ENCODE measurements at places on chromosomes 3 and 15. TPM values are rescaled to one million over a fixed set of nuclear protein-coding genes. Genes with fewer than 3 reads are reported as not detected.

GRCh38 chr15:75054172-75054897, 30.9 kb downstream of the PPCDC start:
- DNase-seq: no peak

DNA sequence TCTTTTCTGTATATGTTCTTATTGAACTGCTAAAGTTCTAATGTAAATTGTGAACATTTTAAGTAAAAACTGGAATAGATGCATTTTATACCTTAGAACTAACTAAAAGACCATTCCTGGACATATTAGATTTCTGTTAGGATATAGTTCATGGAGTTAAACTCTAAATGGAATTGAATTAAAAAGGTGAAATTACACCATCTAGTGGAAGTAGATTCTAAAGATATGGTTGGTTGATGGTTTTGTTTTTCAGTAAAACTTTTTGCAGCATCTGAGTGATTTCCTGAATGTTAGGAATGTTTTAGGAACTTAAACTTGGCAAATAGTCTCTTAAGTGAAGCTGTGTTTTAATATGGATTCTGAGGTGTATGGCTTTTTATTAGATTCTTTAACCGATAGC, 96.8 kb downstream of the SLMAP start:
- no peak for DNase-seq

DNA sequence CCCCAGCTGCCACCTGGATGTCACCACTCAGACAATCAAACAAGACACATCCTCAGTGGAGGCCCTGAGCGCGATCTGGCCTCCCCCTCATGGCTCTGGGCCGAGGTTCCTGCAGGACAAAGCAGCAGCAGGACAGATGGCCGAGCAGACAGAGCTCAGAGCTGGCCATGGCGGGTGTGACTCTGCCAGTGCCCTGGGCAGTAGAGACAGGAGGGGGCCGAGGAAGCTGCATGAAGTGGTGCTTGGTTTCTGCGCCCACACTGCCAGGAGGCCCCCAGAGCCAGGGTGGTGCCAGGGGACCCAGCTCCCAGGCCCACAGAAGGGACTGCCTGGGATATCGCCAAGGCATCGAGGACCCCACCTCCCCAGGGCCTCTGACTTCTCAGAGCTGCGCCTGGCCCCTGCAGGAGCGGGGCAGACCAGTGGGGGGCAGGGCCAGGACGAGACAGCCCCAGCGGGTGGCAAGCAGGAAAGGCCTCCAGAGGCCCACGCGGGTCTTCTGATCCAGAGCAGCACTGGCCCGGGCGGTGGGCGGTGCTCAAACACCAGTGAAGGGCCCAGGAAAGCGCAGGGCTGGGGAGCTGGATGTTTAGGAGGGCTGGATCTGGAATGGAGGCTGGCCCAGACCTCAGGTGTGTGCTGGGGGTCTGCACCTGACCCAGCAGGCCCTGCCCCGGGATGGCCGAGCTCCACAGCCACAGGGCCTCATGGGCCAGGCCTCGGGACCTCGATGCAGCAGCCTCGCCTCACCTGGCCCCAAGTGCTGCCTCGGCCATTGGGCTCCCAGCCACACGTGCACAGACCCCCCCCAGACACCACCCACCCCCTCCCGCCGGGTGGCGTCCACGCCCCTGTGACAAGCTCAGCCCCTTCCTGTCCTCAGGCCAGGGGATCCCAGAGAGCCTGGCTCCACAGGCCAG, 76.0 kb downstream of the GOLGA8G start:
- peak; percentile 71 for DNase-seq

GRCh38 chr3:171193693-171194092, 167.2 kb upstream of the SLC2A2 start:
- no peak for DNase-seq

- no peak for DNase-seq
These were observed 4.1 kb downstream of the PBRM1 start for GRCh38 chr3:52681596-52681995.

- DNase-seq: peak; percentile 58
These were observed at the start of gene CNTN3 for GRCh38 chr3:74614107-74614967. TSS of gene CNTN3 (minus strand) at chr3:74614659. CDS start at chr3:74521112, 93,547 bp downstream.

- DNase-seq: peak; percentile 53
These were observed 61.8 kb downstream of the CCDC33 start for GRCh38 chr15:74297887-74298286.

DNA sequence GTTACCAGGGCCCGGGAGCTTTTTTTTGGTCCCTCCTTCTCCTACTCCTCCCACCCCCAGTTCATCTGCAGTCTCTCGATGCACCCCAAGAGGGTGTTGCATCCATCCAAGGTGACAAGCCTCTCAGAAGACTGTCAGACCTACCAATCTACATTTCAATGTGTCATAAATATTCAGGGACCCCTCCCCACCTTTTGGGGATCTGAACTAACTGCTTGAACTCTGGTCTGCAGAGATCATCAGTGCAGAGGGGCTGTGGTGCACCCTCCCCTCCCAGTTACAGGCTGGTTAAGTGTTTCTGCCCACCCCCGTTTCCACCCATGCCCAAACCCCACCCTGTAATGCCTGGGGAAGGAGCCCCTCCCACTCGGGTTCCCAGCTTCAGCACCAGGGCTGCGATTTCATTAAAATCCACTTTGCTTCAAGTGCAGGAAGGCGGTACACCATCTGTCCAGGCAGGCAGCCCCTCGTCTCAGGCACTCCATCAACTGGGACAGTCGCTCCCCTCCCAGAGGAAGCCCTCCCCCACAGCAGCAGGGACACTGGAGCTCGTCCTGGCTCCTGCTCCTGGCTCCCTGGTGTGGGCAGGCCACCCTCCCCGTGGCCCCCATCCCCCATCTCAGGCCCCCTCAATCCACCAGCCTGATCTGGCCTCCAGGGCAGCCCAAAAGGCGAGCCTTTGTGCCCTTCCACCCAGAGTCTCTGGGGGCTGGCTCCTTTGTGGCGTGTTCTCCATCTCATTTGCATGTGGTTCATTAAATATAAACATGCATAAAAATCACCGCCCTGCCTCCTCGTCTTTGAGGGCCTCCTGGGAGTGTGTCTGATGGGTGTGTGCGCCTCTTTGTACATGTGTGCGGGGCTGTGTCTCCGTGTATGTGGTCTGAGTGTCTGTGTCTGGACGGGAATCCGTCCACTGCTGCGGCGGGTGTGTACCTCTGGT, 32.3 kb downstream of the RNU5B-1 start:
- DNase-seq: peak; percentile 20

DNA sequence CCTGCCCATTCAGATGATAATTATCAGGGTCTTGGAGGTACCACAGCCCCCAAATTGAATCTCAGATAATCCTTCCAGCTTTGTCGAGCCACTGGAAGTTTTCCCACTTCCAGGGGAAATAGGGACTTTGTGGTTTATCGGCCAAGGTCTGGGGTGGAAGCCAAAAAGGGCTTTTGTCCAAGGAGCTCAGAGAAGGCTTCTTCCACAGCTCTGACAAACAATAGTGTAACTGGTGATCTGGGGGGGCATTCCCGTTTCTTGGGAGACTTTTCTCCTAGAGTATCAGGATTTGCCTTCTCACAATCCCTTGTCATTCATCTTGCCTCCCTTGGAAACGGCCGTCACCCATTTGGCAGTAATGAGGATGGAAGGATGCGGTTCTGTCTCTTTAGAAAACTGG, 18.4 kb downstream of the SRGAP3 start:
- DNase-seq: no peak

DNA sequence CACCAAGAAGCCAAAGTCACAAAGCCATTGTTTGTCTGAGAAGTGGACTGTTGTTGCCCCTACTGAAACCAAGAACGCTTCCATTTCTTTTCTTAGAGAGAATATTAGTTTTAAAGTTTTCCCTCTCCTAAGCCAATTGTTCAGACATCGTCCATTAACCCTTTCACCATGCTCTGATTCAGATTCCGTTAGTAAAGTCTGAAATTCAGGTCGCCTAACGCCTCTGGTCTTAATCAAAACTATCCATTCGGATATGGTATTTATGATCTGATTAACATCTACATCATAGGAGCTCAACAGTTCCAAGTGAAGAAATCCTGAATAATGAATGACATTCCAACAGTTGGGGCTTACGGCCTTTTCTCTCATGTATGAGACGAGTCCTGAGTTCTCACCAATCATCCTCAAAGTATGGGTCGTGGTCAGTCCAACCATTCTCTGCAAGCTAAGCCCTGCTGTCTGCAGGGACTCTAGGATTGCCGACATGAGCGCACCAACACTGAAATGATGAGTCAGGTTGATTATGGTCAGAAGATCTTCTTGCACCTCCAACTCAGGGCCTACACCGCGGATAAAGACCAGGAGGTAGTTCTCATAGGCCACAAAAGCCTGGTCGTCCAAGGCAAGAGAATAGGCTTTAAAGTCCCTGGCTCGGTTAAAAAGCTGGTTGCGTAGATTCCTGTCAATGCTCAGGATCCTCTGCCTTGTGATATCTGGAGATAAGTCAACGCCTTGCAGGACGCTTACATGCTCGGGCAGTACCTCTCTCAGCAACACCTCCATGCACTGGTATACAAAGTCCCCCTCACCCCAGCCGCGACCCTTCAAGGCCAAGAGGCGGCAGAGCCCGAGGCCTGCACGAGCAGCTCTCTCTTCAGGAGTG, 767 bp downstream of the EPM2AIP1 start:
- no peak for DNase-seq

DNA sequence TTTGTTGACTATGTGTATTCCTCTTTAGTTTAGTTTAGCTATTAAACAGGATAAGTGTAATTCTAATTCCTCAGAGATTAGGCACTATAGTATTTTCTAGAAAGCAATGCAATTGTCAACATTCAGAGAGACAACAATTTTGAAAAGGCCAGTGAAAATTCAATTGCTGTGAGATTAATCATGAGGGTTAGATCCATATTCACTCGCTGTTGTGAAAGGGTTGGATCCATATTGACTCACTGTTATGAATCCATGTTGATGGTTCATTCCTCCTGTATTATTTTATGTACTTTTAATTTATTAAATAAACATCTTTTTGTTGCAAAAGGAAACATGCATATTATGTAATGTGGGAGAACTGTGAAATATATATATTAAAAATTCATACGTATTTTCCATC, 641 bp downstream of the TRAT1 start:
- DNase-seq: no peak

DNA sequence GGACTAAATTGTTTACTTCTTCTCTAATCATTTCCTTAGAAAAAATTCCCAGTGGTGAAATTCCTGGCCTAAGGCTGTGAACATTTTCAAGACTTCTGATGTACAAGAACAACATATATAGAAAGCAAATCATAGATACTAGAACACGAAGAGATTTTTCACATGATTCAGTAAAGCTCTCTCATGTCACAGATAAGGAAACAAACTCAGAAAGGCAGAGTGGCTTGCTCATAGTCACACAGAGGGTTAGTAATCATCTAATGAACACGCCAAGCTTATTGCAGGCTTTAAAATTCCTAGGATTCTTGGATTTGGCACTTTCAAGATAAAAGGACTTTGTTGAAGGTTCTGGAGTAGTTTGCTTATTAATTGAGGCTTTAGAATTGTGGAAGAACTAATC, 26.2 kb downstream of the CRTAP start:
- no peak for DNase-seq

DNA sequence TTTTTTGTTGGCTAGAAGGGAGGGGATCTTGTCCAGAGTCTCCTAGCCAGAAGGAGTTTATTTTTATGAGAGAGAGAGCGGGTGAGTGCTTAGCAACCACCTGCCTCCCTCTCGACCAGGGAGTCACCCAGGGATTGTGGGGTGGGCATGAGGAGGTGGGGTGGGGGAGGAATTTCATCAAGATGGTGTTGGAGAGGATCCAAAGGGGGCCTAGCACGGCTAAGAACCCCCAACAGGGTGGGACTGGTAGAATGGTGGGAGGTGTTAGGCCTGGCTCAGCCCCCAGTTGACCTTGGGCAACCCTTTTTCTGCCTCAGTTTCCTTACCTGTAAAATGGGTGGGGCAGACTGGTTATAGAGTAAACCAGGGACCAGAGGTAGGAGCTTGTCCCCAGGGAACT, 1.8 kb downstream of the SLC6A6 start:
- DNase-seq: no peak

DNA sequence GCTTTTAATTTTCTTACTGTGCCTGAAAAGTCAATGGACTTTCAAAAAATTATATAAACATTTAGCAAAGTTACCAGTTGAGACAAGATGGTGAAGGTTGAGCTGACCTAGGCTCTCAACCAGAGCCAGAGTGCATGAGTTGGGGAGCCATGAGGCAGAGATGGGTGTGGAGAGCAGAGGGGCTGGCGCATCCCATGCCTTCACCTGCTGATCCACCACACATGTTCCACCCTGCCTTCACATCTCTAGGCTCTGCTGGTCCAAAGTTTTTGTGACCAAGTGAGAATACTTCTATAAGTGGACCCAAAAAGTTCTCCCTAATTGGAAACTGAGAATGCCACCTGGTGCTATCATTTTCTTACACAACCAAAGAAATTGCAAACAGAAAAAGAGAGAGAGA, 47.3 kb downstream of the CCR3 start:
- no peak for DNase-seq

DNA sequence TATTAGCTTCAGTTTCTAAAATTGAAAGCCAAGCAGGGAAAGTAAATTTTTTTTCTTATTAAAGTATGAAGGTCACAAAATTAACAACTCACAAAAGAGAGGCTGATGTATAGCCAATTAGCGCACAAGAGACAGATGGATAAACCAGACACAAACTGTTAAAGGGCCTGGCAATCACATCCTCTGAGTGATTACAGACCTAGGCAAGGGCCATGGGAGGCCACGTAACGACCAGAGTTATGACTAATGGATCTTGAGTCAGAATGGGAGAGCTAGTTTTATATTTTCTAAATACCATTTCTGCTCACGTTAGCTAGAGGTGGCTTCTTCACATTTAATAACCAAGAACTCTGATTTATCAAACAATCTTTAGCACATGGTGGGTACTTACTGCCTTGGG, 17.8 kb upstream of the SCAMP5 start:
- DNase-seq: no peak

DNA sequence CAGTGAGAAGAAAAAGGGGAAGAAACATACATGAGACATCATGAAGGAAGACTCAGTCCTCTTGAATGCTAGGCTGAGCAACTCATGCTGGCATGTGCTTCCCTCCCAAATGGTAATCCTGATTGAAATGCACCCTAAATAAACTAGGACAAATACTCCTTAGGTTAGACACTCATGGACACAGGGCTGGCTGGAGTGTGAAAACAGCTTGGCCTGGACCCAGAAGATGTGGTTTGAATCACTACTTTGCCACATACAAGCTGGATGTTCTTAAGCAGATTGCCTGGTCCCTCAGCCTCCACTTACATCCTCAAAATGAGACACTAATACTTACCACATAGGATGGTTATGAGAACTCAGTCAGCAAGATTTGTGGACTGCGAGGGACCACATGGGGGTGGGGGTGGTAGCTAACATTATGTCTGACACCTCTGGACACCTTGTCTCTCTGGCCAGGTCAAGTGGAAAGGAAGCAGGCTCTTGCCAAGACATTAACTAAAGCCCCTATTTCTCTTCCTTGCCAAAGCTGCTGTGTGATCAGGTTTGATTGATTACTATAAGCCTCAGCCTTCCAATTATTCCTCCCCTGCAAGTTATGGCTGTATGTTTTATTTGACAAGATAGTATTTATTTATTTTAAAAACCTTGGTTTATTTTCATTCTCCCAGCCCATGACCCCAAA, 138.9 kb upstream of the SLC7A14 start:
- no peak for DNase-seq

GRCh38 chr3:115698851-115699591, 75.7 kb downstream of the GAP43 start:
- no peak for DNase-seq

GRCh38 chr3:193997228-193998122, 138.5 kb upstream of the HES1 start:
- DNase-seq: peak; percentile 73

GRCh38 chr3:11711876-11712275, 68.2 kb upstream of the VGLL4 start:
- no peak for DNase-seq

The GOLGA8H gene
- total RNA-seq: not detected

The UBE2E2 gene
- 40.0 TPM for total RNA-seq

The SPSB4 gene
- 7.1 TPM for total RNA-seq

The CYP19A1 gene
- 0.65 TPM for total RNA-seq

The BCL2A1 gene
- total RNA-seq: 0.92 TPM

The ARL14 gene
- total RNA-seq: not detected

The WDR93 gene
- total RNA-seq: not detected

Measured in Right ventricle myocardium inferior (tissue), 1 donor.